ENCODE measurements at places on chromosomes 4 and X. TPM values are rescaled to one million over a fixed set of nuclear protein-coding genes. Genes with fewer than 3 reads are reported as not detected.

DNA sequence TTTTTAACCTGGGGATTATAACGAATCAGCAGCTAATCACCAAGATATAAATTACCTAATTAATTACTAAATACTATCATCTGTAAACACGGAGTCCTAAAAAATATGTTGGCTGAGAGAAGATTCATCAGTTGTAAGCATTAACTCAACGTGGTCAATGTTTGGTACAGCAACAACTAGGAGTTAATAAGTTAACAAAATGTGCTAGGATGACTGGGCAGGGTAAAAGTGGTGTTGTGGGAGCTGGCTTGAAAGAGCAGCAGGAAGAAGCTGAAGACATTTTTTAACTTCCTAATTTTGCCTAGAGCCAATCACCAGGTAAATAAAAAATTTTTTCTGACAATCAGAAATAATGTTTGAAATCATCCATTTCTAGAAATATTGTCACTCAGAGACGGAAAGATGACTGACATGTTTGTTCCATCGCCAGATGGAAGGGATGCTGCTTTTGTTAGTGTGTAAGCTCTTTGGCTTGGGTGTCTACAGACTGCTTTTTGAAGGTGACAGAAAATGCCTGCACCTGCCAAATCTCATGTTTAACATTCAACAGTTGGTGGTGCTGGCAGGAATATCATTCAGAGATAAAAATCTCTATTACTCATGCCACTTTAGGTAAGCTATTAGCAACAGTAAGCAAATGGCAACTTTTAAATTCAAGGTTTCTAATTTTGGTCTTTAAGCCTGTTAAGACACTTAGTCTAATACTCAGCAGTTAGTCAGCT, 1126.9 kb downstream of the STPG2 start:
- DNase-seq: no peak
- no peak overlapping the region for H3K27ac ChIP-seq
- no peak overlapping the region for H3K4me3 ChIP-seq
- no peaks in the 10 kb centered on the region for H3K4me1 ChIP-seq

AWAT2 gene
- total RNA-seq: not detected

MAGEB2 gene
- not detected for total RNA-seq

- no peaks in the 10 kb centered on the region for H3K36me3 ChIP-seq
- H3K4me3 ChIP-seq: no peak overlapping the region
- H3K4me1 ChIP-seq: no peaks in the 10 kb centered on the region
- H3K27ac ChIP-seq: no peak overlapping the region
- DNase-seq: no peak
Measured at GRCh38 chrX:17413228-17413627, 38.2 kb downstream of the NHS start.

- no peak overlapping the region for H3K27ac ChIP-seq
- no peak for DNase-seq
- H3K36me3 ChIP-seq: no peaks in the 10 kb centered on the region
Measured at GRCh38 chr4:154361450-154361849, 130.1 kb downstream of the DCHS2 start.

DNA sequence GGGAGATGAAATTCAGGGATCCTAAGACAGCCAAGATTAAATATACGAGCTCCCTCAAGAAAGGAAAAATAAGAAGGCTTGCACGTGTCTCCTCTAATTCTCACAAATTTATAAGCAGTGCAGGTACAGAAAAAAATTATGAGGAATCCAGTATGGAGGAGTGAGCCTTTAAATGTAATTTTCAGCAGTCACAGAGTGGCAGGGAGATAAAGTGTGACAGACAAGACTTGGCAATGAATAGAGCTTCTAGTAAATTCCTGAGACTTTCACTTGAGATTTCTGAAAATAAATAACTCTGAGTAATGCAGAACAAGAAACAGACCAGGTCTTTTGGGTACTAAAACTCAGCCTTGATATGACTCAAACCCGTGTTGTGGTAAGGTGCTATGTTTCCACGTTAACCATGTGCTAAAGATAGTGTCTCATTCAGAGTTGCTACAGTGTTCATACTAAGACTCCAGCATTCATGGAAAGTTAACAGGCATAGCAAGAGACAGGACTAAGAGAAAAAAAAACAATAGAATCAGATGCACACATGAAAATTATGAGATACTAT, 119.8 kb downstream of the SPOCK3 start:
- no peaks in the 10 kb centered on the region for H3K36me3 ChIP-seq
- no peak overlapping the region for H3K27ac ChIP-seq
- H3K27me3 ChIP-seq: no peaks in the 10 kb centered on the region
- no peak for DNase-seq

GPR119 gene
- total RNA-seq: not detected

DNA sequence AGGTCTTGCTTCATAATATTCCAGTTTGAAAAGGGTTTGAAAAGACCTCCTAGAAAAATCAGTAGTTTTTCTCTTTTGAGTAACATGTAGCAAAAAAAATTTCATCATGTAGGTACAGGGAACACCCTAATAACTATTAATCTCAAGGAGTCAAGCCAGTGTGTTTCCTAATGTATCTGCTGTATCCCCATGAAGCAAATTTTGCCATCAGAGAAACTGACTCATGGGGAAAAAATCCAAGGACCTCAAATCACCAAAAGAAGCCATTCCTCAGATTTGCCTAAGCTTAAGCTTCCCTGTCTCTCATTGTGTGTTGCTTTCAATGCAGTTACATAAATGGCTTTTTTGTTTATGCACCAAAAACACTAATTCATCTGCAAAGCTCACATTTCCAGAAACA, 29.7 kb downstream of the F9 start:
- no peak overlapping the region for H3K4me3 ChIP-seq
- H3K27me3 ChIP-seq: no peaks in the 10 kb centered on the region
- no peaks in the 10 kb centered on the region for H3K36me3 ChIP-seq
- no peak for DNase-seq
- H3K27ac ChIP-seq: no peak overlapping the region

DNA sequence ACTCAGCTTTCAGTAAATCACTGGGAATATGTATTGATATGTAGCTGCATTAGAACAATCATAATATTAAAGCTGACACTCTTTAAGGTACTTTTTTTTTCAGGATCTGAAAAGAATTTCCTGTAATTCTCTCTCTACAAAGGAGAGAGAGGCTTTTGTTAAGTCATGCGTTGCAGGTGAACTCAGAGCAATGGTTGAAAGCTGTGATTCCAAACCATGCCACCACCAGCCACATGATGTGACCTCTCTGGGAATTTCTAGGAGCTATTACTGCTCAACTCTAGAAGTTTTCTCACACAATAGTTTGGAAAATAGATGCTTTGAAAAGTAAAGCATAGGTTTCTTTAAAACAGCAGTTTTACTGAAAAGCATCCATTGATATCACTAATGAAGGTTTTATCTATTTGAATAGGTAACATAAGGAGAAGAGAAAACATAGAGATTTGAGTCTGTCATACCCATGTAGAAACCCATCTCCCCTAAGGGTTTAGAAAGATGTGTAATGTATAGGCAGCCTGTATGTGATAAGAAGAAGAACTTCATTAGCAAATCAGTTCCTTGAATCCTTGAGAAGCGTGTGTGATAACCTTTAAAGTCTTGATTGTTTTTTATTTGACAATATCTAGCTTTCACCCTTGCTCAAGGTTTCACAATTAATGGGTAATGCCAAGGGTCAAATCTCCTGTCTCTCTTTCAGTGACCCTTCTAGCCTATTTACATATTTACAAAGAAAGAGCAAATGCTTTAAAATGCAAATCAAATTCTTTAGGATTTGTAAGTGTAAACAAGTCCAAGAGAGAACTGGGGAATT, 161.0 kb upstream of the ANKRD50 start:
- no peak overlapping the region for H3K4me3 ChIP-seq
- DNase-seq: no peak
- H3K27ac ChIP-seq: no peak overlapping the region

DNA sequence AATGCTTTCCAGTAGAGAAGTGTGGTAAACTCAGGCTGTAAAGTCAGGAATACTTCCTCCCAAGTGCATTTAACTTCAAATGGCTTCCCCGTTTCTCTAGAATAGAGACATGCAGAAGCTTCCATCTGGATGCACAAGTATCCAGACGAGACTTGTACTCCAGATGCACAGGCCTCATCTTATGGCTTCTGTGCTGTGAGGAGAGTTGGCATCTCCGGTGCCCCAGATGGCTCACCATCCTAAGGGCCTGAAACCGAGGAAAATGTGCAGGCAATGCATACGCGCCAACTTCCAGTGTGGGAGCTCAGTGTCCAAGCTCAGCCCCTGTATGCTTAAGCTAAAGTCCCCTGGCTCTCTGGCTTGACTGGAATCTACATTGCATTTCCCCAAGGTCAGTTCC, 184.0 kb upstream of the TBL1X start:
- no peaks in the 10 kb centered on the region for H3K4me1 ChIP-seq
- H3K27me3 ChIP-seq: no peaks in the 10 kb centered on the region
- H3K36me3 ChIP-seq: no peaks in the 10 kb centered on the region
- no peak for DNase-seq
- H3K27ac ChIP-seq: no peak overlapping the region

- no peaks in the 10 kb centered on the region for H3K36me3 ChIP-seq
- H3K4me1 ChIP-seq: no peaks in the 10 kb centered on the region
- DNase-seq: no peak
- no peak overlapping the region for H3K27ac ChIP-seq
Measured at GRCh38 chr4:35934320-35934981, 309.9 kb downstream of the ARAP2 start.

PABPC1L2A gene
- not detected for total RNA-seq

GRCh38 chrX:6184900-6185515, 43.7 kb downstream of the NLGN4X start:
- H3K4me1 ChIP-seq: no peaks in the 10 kb centered on the region
- no peak overlapping the region for H3K27ac ChIP-seq
- H3K27me3 ChIP-seq: no peaks in the 10 kb centered on the region
- no peak for DNase-seq

DNA sequence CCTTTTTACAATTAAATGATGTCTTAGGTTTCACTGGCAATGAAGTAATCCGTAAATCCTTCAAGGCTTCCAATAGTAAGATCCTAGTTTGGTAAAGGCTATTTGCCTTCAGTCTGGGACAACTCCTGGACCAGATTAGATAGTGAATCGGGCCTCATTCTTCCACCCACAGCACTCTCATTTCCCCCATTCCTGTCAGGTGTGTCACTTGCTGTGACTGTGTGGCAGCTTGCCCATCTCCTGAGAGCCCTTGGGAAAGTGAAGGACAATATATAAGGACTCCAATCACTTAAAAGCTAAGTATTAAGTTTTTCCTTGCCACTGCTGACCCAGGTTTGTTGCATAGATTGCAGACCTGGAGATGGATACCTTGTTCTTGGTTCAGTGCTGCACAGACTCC, 3.3 kb upstream of the GASK1B start:
- H3K4me1 ChIP-seq: no peaks in the 10 kb centered on the region
- DNase-seq: no peak
- H3K27ac ChIP-seq: no peak overlapping the region
- H3K4me3 ChIP-seq: no peak overlapping the region

GRCh38 chr4:53617101-53617680, 25.9 kb upstream of the LNX1 start:
- no peak overlapping the region for H3K27ac ChIP-seq
- H3K27me3 ChIP-seq: no peaks in the 10 kb centered on the region
- no peaks in the 10 kb centered on the region for H3K4me1 ChIP-seq
- no peak for DNase-seq
- no peak overlapping the region for H3K4me3 ChIP-seq
- no peaks in the 10 kb centered on the region for H3K36me3 ChIP-seq

DNA sequence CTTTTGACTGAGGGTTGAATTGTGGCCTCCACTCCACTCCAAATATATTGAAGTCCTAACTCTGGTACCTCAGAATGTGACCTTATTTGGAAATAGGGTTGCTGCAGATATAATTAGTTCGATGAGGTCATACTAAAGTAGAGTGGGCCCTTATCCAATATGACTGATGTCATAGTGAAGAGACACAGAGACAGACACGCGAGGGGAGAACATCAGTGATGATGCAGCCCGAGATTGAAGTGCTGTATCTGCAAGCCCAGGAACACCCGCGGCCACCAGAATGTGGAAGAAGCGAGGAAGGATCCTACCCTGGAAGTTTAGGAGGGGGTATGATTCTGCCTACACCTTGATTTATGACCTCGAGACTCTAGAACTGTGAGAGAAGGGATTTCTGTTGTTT, 279.0 kb downstream of the ANKRD50 start:
- no peaks in the 10 kb centered on the region for H3K36me3 ChIP-seq
- no peak for DNase-seq
- no peaks in the 10 kb centered on the region for H3K27me3 ChIP-seq
- no peaks in the 10 kb centered on the region for H3K4me1 ChIP-seq
- H3K4me3 ChIP-seq: no peak overlapping the region

- no peaks in the 10 kb centered on the region for H3K36me3 ChIP-seq
- no peaks in the 10 kb centered on the region for H3K4me1 ChIP-seq
- no peak for DNase-seq
- no peak overlapping the region for H3K4me3 ChIP-seq
Measured at GRCh38 chr4:67550857-67551256, 5.6 kb upstream of the CENPC start.

- H3K36me3 ChIP-seq: no peaks in the 10 kb centered on the region
- H3K4me1 ChIP-seq: no peaks in the 10 kb centered on the region
- no peaks in the 10 kb centered on the region for H3K27me3 ChIP-seq
- no peak overlapping the region for H3K27ac ChIP-seq
Measured at GRCh38 chrX:47697181-47697580, 38.2 kb upstream of the UXT start.

SSX4B gene
- total RNA-seq: not detected

- no peaks in the 10 kb centered on the region for H3K36me3 ChIP-seq
- H3K4me3 ChIP-seq: peak overlapping the region; percentile 65
- no peaks in the 10 kb centered on the region for H3K27me3 ChIP-seq
Measured at GRCh38 chrX:149541521-149542047, 772 bp downstream of the EOLA1 start.

- no peak overlapping the region for H3K27ac ChIP-seq
- no peak for DNase-seq
- H3K27me3 ChIP-seq: no peaks in the 10 kb centered on the region
Measured at GRCh38 chr4:186441502-186441901, 113.9 kb downstream of the MTNR1A start.

GRCh38 chrX:120334151-120334550, 22.9 kb upstream of the TMEM255A start:
- H3K4me1 ChIP-seq: no peaks in the 10 kb centered on the region
- DNase-seq: no peak
- no peak overlapping the region for H3K4me3 ChIP-seq
- H3K36me3 ChIP-seq: no peaks in the 10 kb centered on the region
- H3K27me3 ChIP-seq: no peaks in the 10 kb centered on the region

DNA sequence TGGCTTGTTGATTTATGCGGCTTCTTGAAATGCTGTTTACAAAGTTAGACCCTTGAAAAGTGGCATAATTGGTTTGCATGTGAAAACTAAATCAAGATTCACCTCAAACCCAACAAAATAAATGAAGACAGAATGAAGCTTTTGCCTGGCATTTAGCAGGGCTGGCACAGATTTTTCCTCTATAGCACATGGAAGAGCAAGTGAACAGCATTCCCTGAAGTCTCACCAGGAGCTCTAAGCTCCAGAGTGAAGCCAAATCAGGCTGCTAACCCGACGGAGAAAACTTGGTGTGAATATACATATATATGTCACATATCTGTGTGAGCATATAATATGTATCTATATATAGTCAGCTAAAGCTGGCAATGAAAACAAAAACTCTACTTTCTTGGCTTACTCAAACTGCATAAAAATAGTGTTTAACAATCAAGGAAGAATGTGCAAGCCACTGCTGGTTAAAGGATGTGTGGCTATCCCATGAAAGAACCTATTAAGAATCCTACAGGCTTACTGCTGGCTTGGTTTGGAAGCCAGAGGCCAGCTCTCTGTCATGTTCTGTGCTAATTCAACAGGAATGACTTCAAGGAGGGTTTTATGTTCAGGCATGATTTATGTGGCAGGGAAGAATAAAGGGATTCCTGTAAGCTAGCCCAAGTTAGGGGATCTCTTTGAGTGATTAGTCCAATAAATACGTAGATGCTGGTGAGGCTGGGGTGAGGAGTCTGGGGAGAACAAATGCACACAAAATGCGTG, 69.9 kb downstream of the MFAP3L start:
- no peaks in the 10 kb centered on the region for H3K27me3 ChIP-seq
- no peaks in the 10 kb centered on the region for H3K4me1 ChIP-seq
- no peaks in the 10 kb centered on the region for H3K36me3 ChIP-seq
- DNase-seq: no peak
- H3K27ac ChIP-seq: no peak overlapping the region

All from gastrocnemius medialis (tissue), 4 donors.